ENCODE measurements at places on chromosomes 5 and 9.
A peak's percentile ranks its signal among the peaks of the same experiment; 100 is the strongest.

- peak; percentile 15 for DNase-seq
Measured at GRCh38 chr5:57499262-57500050, 16.8 kb upstream of the ACTBL2 start.

GRCh38 chr5:13212886-13213285 lies 731.6 kb downstream of the DNAH5 start:
- no peak for DNase-seq

DNA sequence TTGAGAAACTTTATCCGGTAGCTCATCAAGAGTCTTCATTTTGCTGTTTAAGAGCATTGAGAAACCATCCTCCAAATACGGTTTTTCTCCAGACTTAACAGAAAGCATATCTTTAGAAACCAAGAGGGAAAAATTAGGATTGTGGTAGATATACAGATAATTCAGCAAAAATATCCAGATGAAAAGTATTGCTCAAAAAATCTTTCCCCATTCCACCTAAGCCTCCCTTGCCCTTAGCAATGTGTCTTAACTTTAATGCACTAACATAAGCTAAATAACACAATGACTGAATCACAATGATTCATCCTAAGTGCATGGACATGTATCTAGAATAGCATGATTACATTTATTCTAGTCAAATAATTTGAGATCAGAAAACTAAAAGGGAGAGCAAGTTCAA lies 130.3 kb upstream of the TARS1 start:
- no peak for DNase-seq

DNA sequence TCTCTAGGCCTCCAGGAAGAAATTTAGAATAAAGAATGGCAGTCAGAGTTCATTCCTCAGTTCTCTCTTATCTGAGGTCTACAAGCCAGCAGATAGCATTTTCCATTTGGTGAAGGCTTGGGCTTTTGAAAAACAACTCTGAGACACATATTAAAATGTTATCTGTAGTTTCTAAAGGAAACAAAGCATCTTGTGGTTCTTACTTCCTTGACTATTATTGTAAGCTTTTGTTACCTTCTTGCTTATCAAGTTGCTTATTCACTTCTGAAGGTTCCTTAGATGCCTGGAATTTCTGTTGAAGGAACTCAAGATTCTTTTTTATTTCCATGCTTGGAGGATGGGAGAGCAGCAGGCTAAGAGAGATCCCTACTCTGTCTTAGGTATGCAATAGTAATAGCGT lies 79.2 kb upstream of the MRPS30 start:
- DNase-seq = no peak

DNA sequence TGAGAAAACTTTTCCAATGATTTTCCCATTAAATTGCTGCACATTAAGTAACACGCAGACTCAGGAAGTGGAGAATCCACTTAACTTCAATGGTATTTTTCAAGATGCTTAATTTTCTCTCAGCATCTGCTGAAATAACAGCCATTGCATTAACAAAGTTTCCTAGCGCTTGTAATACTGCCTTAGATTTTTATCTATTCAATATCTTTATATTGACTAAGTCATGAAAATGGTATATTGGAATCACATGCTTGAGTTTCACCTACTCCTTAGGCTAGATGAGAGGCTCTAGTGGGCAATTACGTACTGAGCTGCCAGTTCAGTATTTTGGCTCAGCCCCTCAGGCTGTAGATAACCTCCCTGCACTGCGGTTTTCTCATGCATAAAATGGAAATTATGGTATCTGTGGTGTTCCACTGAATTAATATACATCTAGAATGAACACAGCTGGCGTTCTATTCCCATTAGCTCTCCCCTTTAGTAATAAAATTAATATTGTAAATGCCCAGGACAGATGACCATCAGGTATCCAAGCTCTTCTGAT lies 112.9 kb downstream of the MTX3 start:
- DNase-seq = no peak

- DNase-seq = peak; percentile 30
Measured at GRCh38 chr9:132404228-132404881, 2.3 kb downstream of the TTF1 start.

DNA sequence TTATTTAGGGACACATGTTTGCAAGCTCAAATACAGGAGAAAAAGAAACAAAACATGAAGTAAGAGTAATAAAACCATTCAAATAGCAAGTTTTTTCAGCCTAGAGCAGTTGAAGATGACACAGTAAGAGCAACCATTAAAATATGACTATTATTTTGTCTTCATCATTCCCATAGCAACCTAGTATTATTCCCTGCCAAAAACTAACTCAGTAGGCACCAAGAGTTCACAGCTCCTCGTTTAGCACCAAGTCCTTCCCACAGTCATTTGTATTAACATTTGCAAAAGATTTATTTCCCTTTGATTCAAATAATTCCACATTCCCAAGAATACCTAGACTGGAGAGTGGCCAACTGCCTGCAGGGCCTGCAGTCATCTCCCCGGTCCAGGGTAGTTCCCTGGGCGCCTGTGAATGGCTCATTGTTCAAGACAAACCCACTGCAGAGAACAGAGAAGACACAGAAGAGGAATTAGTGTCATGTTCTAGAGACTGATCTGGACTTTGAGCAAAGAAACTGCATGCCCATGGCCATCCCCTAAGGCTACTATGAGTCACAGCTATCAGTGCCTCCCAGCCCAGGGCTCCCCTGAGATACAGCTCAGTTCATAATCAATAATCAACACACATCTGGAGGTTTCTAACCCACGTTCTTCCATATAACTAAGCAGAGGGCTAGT lies 139.1 kb upstream of the MAP3K1 start:
- no peak for DNase-seq

DNA sequence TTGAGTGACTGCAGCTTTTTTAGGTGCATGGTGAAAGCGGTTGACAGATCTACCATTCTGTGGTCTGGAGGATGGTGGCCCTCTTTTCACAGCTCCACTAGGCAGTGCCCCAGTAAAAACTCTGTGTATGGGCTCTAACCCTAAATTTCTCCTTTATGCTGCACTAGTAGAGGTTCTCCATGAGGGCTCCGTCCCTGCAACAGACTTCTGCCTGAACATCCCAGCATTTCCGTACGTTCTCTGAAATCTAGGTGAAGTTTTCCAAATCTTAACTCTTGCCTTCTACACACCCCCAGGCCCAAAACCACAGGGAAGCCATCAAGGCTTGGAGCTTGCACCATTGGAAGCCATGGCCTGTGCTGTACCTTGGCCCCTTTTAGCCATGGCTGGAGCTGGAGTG lies 1898.1 kb upstream of the NUDT12 start:
- DNase-seq = no peak

DNA sequence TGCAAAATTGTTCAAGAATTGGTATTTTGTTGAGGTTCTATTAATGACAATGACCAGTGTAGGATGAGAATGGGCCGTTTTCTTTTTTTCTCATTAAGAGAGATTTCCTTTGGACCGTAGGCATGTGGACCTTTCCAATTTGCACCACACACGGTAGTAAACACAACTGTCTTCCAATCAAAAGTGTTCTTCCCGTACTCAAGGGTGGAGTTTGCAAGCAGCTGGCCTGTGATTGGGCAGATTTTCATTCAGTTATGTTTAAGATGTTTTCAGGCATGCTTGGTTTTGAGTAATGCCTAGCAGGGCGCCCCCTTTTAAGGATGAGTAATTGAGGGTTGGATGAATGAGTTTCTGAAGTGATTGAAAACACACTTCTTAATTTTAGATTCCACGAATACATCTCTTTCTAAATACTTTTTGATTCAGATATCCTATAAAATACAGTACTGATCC lies 2.5 kb downstream of the KDM3B start:
- peak; percentile 83 for DNase-seq

- DNase-seq = no peak
Measured at GRCh38 chr5:57335092-57335660, 147.4 kb downstream of the ACTBL2 start.

DNA sequence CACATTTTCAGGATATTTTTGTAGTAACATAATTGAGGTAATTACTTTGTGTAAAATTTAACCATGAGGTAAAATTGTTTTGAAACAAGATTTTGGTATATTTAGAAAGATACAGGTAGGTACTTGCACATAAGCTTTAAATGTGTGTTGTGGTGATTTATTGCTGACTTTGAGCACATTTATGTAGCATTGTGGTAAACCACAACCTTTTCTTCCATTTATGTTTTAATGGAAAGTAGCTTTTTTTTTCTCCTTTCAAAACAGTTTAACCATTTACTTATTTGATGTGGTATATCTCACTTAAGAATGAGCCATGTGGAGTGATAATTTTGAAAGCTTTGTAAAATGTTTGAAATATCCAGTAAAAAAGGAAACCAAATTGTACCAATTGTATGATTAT lies 35.6 kb downstream of the FCHO2 start:
- no peak for DNase-seq

GRCh38 chr5:54573812-54574489 lies 56.4 kb downstream of the SNX18 start:
- DNase-seq = no peak

DNA sequence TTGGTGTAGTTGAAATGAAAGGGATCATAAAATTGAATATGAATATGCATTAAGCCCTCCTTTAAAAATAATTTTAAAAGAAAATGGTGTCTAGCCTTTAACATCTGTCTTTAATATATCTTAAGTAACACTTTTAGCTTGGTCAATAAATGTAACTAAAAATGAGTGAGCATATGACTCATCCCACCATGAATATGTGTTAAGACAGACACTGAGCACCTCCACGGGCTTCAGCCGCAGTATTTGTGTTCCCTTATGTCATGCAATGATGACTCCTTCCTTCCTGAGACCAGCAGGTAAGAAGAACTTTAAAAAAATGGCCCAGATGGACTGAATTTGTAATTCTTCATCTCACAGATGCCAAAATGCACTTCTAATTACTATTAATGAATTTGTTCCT lies 563.2 kb downstream of the NR2F1-AS1 start:
- no peak for DNase-seq

DNA sequence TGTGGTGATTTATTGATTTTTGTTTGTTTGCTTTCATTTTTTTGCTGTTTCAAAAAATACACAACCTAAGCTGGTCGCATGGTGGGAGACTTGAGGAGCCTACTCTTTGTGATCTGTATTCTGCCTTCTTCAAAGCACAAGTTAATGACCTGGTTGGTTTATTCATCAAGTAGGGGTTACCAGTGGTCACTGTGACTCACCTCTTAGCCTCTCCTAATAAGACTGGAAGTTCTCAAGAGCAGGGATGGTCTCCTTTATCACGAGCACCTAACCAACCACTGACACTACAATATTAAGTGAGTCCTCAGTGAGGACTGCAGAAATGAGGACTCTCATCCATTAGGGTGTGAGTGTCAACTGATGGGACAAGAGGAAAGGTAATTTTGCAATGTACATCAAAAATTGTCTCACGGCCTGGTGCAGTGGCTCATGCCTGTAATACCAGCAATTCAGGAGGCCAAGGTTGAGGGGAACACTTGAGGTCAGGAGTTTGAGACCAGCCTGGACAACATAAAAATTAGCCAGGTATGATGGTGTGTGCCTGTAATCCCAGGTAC lies 13.6 kb upstream of the MTMR12 start:
- DNase-seq = no peak

DNA sequence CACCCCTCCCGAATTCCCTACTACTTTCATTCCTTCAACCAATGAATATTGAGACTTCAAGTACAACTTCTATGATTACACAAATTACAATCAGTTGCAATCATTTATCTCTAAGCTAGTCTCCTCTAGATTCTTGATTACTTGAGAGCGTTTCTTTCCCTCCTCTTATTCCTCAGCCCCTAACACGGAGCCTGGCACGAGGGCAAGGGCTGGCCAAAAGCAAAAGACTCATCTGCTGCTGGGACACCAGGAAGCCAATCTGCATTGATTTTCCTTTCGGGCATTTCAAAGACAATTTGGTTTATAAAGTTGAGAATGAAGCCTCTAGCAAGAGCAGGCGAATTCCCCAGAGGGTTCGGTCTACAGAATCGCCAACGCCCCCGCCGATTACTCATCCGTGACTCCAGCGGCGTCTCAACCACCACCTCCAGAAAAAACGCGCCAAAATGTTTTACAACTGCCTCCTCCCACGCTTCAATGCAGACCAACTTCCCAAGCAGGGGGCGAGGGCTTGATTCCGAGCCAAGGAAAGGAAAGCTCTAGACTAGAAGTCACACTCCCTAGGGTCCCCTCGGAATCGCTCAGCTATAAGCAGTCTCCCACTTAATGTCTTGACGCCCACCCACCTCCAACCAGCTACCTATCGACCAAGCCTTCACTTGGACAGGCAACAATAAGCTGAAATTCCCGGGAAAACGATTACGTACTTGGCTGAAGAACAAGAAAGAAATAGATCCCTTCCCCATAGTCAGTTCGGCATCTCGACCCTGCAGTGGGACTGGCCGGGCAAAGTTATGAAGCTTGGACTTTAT lies 1.5 kb downstream of the PCSK1 start:
- DNase-seq = no peak

- DNase-seq = no peak
Measured at GRCh38 chr5:167064198-167064776, 1227.2 kb upstream of the WWC1 start.

DNA sequence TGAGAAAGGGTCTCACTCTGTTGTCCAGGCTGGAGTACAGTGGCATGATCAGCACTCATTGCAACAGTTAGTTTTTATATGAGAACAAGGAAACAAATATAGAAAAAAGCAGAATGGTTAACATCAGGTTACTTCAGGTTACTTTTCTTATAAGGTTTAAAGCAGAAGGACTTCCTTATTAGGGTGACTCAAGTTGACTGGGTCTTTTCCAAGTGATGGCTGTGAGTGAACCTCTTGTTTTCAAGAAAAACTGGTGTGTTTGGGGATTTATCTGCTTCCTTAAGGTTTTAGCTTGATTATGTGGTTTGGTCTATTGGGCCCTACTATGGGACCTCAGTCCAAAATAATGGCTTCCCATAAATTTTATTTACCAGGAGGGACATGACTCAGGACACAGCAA lies 99.2 kb downstream of the ARRDC3 start:
- DNase-seq = peak; percentile 8

DNA sequence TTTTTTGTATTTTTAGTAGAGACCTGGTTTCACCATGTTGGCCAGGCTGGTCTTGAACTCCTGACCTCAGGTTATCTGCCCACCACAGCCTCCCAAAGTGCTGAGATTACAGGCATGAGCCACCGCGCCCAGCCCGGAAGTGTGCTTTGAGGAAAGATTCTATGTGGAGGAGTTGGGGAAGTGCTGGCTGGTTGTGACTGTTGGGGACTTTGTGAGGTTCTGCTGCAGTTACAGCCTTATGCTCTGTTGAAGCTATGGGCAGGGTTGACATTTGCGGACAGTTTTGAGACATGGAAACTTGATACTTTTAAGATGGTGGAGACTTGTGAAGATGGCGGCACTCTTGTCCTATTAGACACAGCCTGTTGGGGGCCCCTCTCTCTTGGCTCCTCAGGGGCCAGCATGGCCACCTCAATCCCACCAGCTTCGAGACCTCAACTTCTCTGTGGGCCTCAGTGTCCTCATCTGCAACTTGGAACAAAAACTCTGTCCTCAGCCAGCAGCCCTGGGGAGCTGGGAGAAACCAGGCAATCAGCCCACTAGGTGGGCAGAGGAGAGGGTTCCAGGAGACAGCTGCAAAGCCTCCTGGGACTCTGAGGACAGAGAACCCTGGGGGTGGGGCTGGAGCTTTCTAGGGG lies 24.9 kb downstream of the C9orf50 start:
- no peak for DNase-seq

GRCh38 chr9:121173501-121173900 lies 28.2 kb downstream of the RAB14 start:
- no peak for DNase-seq

All from CD4-positive, alpha-beta T cell treated with Interleukin-4 for 4 hours (primary cell).